SW480 (cell line): ENCODE measurements at places on chromosomes 1 and 21.

DNA sequence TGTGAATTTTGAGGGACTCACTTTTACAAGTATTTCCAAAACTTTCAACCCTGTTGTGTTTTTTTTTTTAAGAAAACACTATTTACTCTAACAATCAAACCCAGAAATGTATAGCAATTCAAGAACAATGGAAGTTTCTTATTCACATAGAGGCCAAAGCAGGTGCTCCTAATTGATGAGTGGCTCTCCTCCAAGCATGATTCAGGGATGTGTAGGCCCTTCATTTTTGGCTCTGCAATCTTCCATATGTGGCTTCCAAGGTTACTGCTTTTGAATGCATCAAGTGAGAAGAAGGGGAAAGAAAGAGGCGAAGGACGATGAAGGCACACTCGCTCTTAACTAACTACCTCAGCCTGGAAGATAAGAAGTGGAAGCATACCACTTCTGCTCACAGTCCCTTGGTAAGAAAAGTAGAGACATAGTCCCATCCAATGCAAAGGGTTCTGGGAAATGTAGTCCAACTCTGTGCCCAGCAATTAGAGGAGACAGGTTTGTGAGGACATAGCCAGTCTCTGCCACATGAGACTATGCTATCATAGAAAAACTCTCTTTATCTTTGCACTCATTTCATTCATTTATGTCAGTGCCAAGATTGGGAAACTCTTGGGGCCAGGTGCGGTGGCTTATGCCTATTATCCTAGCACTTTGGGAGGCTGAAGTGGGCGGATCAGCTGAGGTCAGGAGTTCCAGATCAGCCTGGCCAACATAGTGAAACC, 46.0 kb downstream of the OPTC start:
- DNase-seq = no peak

DNA sequence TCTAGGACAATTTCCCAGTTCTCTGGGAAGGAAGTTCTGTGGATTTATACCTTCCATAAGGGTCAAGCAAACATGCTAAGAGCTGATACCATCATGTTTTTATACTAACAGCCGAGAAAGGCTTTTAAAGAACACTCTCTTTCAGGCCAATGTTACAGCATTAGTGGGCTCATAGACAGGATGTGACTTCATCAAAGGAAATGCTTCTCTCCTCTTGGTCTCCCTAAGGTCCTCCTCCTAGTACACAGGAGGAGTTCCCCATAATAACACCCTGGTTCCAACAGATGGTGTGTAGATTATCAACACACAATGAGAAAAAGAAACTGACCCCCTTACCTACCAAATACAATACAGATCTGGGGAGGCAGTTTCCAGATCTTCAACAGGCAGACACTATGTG, 26.7 kb upstream of the GLIS1 start:
- no peak for DNase-seq

- DNase-seq = peak; percentile 80
Measured at GRCh38 chr1:26500488-26501175, 28.4 kb downstream of the HMGN2 start.

DNA sequence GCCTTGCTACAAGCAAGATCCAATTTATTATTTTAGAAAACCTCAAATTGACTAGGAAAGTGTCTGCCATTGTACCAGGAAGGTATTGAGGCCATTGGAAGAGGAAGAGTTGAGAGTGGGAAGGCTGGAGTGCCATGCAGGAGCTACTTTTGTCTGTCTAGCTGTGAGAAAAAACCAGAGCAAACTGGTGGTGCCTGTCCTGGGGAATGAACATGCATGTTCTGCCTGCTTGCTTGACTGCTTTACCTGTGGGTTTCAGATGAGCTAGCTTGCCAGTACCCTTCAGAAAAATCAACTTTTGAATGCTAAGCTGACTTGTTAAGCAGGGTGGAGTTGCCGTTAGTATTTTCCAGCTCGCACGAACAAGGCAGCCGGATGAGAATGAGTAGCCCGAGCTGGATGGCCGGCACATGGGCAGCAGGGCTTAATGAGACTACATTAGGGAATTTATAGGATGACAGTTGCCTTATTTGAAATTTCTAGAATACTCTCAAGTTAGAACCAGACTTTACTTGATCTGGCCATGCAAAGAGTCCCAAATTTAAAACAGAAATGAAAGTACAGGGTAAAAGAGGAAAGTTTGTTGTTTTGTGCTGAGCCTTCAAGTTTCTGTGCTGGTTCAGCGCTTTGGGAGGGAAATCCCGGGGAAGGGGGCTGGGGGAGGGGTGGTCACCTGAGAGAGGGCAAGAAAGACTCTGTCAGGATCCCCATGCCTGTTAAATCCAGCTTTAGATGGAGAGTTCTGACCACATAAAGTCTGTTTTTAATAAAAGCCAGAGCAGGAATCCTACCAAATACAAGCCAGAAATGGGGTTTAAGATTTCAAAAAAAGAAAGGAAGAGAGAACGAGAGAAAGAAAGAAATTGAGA, 29.6 kb upstream of the C1orf105 start:
- DNase-seq = no peak

DNA sequence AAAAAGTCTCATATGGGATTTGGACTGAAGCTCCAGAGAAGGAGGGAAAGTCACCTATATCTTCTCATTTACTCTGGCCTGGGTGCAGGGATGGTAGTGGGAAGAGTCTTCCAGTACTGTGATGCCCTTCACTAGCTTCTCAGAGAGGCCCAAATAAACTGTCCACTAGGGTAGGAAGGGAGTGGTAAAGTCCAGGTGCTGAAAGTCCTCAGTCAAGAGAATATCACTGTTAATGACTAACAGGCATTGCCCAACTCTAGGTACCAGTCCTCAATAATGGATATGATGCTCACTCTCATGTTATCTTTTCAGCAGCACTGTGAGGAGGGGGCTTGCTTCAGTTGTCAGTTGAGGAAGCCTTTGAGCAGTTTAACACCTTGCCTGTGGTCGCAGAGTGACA, 64.0 kb downstream of the LHX8 start:
- no peak for DNase-seq

DNA sequence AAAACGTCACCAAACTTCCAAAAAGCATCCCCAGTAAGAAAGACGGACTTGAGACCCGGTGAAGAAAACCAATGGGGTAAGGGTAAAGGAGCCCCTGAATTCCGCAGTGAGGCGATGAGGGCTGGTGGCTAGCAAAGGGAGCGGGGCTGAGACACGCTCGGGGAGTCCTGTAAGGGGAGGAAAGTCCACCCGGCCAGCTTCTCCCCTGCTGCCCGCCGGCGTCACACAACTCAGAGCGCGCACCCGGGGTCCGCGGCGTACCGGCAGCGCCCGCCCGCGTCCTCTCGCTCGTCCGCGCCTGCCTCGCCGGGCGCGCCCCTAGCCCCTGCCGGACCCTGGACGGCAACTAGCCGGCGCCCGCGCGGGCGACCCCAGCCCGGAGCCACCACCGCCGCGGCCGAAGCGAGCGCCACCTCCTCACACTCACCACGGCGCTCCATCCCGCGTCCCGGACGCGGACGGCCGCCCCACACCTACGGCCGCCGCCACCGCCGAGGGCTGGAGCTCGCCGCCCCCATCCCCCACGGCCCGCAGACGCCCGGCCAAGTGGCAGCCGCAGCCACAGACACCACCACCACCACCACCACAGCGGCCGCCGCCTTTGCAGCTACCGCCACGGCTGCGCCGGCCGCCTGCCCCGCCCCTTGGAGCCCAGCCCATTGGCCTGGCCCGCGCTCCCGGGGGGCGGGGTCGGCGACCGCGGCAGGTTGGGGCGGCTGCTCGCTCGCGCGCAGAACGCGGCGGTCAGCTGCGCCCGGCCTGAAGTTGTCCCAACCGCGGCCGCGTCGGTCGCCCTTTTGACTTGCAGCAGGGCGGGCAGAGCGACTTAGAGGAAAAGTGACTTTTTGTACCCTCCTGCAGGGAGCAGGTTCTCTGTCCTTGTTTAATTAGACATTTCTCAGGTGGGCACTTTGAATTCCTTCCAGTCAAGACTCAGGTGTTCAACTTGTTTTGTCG, 10.0 kb upstream of the ARHGAP29 start:
- DNase-seq = peak; percentile 56

DNA sequence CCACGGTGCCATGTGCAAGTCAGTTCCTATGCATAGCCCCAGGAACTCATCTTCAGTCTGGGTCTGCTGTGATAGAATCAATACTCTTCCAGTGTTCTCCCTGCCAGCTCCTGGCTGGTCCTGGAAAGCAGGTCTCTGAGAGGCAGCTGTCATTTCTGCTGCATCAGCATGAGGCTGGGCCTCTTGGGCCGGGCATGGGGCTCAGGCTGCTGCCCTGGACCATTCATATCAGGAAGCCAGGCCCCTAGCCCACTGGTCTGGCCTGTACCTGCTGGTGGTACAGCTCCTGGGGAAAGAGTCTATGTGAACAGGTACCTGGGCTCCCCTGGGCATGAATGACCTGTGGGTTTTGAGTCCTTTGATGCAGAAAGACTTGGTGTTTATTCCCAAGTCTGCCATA, 173.6 kb upstream of the CSF3R start:
- DNase-seq = no peak

- DNase-seq = no peak
Measured at GRCh38 chr1:61234587-61234919, 152.2 kb downstream of the NFIA start.

DNA sequence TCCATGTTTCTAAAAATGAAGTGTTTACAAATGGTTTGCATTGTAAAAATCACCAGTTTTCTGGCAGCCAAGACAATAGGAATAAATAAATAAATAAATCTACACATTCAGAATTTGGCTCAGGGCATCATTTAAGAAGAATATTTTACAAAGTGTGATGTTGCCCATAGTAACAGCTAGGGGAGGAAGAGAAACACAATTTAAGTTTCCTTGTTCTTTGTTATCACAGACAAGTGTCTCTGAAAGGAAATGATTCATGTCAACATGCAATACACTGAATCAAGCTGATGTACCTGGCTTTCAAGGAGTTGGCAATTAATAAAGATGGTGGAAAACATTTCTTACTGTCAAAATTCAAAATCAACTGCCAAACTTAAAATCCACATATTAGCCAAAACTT, 74.7 kb downstream of the LHX8 start:
- no peak for DNase-seq

- no peak for DNase-seq
Measured at GRCh38 chr1:33014464-33015163, 22.1 kb downstream of the AK2 start.

GRCh38 chr1:6870571-6870970, 85.3 kb downstream of the CAMTA1 start:
- no peak for DNase-seq

- no peak for DNase-seq
Measured at GRCh38 chr1:215001419-215002021, 81.0 kb upstream of the KCNK2 start.

GRCh38 chr1:226051365-226051764, 11.2 kb upstream of the H3-3A start:
- no peak for DNase-seq

GRCh38 chr1:234004591-234004990, 100.1 kb downstream of the SLC35F3 start:
- no peak for DNase-seq

GRCh38 chr1:119771770-119772169, 3.1 kb upstream of the HMGCS2 start:
- DNase-seq = no peak

DNA sequence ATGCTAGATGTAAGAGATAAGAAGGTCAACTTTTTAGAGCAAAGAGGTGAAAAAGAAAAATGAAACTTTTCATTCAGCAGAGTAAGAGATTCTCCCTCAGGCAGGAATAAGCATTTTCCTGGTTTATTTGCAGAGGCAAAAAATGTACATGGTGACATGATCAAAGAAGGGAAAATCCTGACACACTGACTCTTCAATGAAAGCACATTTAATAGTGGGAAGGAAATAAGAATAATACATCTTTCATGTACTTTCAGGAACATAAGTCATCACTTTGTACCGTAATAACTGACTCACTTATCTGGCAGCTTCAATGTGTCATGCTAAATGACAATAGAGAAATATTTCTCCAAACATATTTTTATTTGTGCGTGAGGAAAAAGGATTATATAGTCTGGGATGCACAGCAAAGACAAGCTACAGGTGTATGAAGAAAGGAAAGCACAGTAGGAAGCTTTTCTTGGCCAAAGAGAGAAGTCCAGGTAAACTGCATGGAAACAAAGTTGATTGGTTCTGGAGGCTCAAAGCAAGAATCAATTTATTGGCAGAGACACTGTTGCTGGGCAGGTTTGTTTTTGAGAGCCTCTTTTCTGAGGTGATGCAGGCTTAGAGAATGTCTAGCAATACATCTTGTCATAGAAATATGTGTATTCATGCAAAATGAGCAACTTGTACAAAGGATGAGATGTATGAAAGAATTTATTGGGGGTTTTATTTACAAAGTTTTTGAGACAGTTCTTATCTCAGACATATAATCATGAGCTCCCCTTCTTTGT, 1409.0 kb downstream of the PLA2G4A start:
- DNase-seq = no peak

GRCh38 chr1:197782722-197783360, 7.6 kb upstream of the DENND1B start:
- DNase-seq = no peak

- DNase-seq = no peak
Measured at GRCh38 chr1:40651138-40651857, 14.2 kb downstream of the RIMS3 start.

DNA sequence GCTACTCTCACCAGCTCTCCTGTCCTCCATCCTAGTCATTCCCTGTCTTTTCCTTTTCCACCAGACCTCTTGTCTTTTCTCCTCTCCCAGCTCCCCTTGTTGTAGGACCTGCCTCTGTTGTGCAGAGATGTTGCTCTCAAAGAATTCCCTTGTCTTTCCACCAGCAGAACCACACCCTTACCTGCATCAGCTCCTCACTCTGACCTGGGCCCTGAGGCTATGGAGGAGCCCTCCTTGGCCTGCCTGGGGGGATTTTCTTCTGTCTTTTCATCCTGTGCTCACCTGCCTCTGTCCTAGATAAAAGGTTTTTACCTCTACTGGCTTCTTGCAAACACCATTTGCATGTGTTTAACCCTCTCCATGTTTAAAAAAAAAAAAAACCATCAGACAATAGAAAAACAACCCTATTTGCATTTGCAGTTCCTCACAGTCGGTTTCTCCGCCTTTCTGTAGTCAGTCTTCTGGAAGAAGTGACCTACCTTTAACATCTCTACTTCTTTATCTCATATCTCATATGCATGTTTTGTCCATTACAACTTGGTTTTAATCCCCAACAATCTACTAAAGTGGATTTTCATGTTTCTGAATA, 12.1 kb downstream of the FCRL5 start:
- DNase-seq = no peak

DNA sequence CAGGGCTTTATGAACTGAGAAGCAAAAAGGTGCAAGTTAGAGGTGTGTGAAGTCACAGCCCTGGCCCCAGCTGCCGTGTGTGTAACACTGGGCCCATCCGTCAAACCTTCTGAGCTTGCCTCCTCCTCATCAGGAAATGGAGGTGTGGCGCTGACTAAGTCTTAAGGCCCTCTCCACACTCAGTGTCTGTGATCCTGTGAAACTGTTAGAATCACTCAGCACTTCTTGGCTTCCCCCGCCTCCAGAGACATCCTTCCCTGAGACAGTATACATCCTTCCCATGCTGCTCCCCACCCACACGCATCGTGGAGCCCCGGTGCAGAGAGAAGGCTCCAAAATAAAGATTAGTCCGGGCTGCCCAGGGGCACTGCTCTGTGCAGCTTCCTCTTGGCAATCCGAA, 33.3 kb downstream of the LRP8 start:
- no peak for DNase-seq
